ENCODE measurements at places on chromosomes 4 and X.

- DNase-seq: peak; percentile 2
These were observed 506.9 kb upstream of the PCDH10 start for GRCh38 chr4:132642016-132642817.

- DNase-seq: no peak
These were observed 220.7 kb downstream of the TACR3 start for GRCh38 chr4:103499094-103499493.

DNA sequence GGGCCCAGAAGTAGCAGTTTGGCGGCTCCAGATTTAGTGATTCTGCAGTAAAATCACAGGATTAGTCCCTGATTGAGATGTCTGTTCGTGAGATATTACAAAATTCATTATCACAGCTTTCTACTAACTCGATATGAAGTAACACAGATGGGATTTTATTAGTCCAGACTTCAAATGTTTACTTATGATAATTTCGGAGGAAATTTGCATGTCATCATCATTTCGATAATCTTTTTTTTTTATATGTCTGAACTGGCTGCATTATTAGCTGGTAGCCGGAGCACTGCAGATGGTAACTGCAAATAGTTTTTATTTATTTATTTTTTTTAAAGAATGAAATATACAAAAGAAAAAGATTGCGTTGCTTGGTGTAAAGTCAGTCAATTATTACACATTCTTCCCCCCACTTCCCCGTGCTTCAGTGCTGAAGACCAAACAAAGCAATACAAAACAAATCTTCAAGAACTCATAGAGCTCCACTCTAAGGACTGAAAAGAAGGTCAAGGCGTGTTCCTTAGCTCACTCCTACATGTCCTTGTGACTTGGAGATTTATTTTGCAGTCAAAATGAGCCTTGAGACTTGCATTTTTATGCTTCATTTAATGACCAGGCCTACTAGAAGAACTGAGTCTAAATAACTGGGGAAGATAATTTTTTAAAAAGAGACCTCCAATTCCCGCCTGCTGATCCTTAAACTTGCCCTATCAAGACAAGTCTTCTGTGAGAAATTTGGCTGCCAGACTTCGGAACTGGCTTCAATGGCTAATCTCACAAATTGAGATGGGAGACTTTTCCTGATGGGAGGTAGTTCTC is 11.7 kb upstream of the PITX2 start:
- DNase-seq: no peak

GRCh38 chr4:176270669-176271068 is 1.6 kb upstream of the ASB5 start:
- peak; percentile 97 for DNase-seq

GRCh38 chr4:1296324-1297022 is 6.8 kb downstream of the MAEA start:
- DNase-seq: no peak

DNA sequence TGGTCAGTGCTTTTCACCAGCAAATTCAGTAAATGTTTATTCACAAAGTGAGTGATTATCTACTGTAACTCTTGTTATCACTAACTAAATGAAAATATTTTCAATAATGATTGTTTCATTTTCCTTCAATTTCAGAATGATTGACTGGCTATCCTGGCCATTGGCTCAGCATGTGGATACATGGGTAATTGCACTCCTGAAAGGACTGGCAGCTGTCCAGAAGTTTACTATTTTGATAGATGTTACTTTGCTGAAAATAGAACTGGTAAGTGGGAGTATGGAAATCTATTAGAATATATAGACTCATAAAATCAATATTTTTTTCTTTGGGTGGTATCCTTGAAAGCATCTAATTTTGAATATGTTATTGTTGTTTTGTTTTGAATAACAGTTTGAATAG is 10.9 kb downstream of the USP38 start:
- DNase-seq: no peak

- no peak for DNase-seq
These were observed 130.9 kb upstream of the GABRG1 start for GRCh38 chr4:46254788-46255187.

DNA sequence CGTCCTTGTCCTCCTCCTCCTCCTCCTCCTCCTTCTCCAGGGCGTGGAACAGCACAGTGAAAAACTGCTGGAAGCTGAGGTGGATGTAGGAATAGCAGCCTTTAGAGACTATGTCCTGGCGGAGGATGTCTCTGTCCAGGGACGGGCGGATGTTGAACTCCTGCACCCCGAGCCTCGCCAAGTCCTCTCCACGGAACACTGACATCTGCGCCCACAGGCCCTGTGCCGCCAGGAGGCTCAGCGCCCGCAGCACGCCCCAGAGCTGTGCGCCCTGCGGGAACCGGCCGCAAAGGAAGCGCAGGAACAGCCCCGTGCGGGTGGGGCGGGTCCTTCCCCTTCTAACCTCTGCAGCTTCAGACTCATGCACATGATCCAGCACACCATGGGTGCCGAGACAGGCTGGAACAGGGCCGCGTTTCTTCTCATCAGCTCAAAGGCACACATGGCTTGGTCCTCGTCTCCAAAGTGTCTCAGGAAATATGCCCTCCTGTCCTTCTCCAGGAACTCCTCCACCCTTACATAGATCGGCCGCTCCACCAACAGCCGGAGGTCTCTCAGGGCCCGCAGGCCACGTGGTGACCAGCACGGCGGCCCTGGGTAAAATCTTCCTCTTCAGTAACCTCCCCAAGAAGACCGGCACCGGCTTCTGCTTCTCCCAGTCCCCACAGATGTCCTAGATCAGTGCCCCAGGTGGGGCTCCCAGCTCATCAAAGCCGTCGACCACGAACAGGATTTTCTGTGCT is 1.2 kb downstream of the NLRP2B start:
- no peak for DNase-seq

- no peak for DNase-seq
These were observed 63.5 kb upstream of the ADRA2C start for GRCh38 chr4:3702561-3703221.

Measured in stromal cell of bone marrow (primary cell).